T47D (cell line): ENCODE measurements at places on chromosomes 12 and 14.

- no peak for DNase-seq
Measured at GRCh38 chr14:32478050-32478449, 149.0 kb downstream of the AKAP6 start.

DNA sequence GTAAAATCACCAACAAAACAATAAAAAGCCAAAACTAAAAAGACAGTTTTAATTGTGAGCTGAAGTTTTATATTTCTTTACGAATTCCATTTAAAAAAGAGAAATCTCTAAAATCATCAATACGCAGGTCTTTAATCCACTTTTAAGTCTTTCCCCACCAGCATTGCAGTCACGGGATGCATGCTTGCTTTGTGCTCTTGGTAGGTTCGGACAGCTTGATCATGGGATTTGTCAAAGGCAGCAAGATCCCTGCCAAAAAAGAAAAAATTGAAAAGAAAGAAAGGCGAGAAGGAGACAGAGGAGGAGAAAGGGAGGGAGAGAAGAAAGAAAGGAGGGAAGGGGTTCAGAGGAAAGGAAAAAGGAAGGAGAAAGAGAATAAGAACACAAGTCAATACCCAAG lies 4.7 kb upstream of the HAL start:
- no peak for DNase-seq

DNA sequence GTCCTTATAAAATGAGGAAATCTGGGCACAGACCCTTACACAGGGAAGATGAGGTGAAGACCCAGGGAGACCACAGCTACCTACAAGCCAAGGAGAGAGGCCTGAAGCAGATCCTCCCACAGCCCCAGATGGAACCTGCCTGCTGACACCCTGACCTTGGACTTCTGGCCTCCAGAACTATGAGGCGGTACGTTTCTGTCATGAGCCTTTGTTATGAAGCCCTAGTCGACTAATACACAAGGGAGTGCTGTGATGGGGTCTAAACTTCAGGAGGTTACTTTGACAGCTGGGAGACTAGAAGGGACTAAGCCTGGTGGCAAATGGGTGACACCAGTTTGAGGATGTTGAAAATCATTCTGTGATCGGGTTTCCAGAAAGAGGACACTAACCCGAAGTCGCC lies 85.0 kb downstream of the RNF34 start:
- no peak for DNase-seq

GRCh38 chr12:113161415-113162016 lies 12.0 kb downstream of the CFAP73 start:
- peak; percentile 96 for DNase-seq

DNA sequence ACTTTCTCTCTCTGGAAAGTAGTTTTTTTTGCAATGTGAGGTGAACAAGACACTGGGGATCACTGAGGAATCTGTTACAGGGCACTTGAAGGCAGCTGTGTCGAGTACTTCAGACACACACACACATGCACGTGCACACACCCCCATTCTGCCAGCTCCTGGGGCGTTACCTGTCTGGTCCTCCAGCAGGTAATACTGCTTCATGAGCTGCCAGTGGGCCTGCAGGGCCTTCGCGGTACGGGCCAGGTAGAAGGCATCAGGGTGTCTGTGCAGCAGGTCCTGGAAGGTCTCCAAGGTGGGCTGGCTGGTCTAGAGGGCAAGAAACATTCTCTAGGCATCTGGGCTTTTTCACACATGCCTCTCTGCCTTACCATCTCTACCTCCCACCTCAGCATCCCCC lies 5.1 kb downstream of the MCRS1 start:
- DNase-seq = no peak

- DNase-seq = no peak
Measured at GRCh38 chr12:42799966-42800365, 210.4 kb upstream of the PRICKLE1 start.

GRCh38 chr12:82174383-82174782 lies 183.8 kb downstream of the CCDC59 start:
- DNase-seq = no peak

GRCh38 chr14:33738491-33738890 lies 212.4 kb downstream of the EGLN3 start:
- peak; percentile 32 for DNase-seq

DNA sequence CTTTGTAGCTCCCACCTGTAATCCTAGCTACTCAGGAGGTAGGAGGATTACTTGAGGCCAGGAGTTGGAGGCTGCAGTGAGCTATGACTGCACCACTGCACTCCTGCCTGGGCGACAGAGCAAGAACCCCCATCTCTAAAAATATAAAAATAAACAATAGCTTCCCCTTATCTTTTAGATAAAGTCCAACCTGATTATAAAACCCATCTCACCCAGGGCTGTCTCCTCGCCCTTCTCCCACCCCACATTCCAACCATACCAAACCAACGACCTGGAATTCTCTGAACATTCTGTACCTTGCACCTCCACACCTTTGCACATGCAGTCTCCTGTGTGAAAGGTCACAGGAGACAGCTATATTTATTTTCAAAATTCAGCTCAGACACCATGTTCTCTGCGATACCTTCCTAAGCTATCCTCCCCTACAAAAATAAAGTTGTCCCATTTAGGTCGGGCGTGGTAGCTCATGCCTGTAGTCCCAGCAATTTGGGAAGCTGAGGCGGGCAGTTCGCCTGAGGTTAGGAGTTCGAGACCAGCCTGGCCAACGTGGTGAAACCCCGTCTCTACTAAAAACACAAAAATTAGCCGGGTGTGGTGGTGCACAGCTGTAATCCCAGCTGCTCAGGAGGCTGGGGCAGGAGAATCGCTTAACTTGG lies 7.7 kb downstream of the SLC7A7 start:
- DNase-seq = no peak
